ENCODE measurements at places on chromosomes 11 and 22. TPM values are rescaled to one million over a fixed set of nuclear protein-coding genes. Genes with fewer than 3 reads are reported as not detected.

GRCh38 chr22:49011769-49012648 lies 815.7 kb downstream of the BRD1 start:
- H3K27ac ChIP-seq, result no peak overlapping the region
- no peaks in the 10 kb centered on the region for H3K36me3 ChIP-seq
- H3K27me3 ChIP-seq, result peaks cover 6% of the 10 kb centered on the region
- no peak for DNase-seq

GRCh38 chr22:44428941-44429830 lies 68.8 kb downstream of the RTL6 start:
- no peak for DNase-seq
- no peaks in the 10 kb centered on the region for H3K36me3 ChIP-seq
- H3K27ac ChIP-seq, result no peak overlapping the region
- H3K4me3 ChIP-seq, result no peak overlapping the region
- H3K4me1 ChIP-seq, result peaks cover 7% of the 10 kb centered on the region

GRCh38 chr22:39405346-39406085 lies 5.9 kb downstream of the TAB1 start:
- no peak for DNase-seq
- peaks cover 28% of the 10 kb centered on the region for H3K36me3 ChIP-seq
- H3K27me3 ChIP-seq, result no peaks in the 10 kb centered on the region

GRCh38 chr11:73648121-73648520 lies 1.7 kb downstream of the PLEKHB1 start:
- H3K36me3 ChIP-seq, result no peaks in the 10 kb centered on the region
- no peak overlapping the region for H3K4me3 ChIP-seq
- no peaks in the 10 kb centered on the region for H3K27me3 ChIP-seq

- no peak for DNase-seq
- H3K4me3 ChIP-seq, result no peak overlapping the region
- no peaks in the 10 kb centered on the region for H3K36me3 ChIP-seq
- peaks cover 79% of the 10 kb centered on the region for H3K4me1 ChIP-seq
- H3K27me3 ChIP-seq, result no peaks in the 10 kb centered on the region
- H3K27ac ChIP-seq, result no peak overlapping the region
These were observed 96.0 kb downstream of the ETS1 start for GRCh38 chr11:128491195-128491936.

- H3K4me1 ChIP-seq, result peaks cover 9% of the 10 kb centered on the region
- H3K27ac ChIP-seq, result no peak overlapping the region
- no peaks in the 10 kb centered on the region for H3K27me3 ChIP-seq
- no peak overlapping the region for H3K4me3 ChIP-seq
- no peak for DNase-seq
These were observed 29.8 kb downstream of the INCENP start for GRCh38 chr11:62153617-62154016.

- H3K27ac ChIP-seq, result no peak overlapping the region
- no peaks in the 10 kb centered on the region for H3K27me3 ChIP-seq
- no peaks in the 10 kb centered on the region for H3K36me3 ChIP-seq
- no peaks in the 10 kb centered on the region for H3K4me1 ChIP-seq
- no peak for DNase-seq
These were observed 32.1 kb downstream of the EHF start for GRCh38 chr11:34653031-34653430.

DNA sequence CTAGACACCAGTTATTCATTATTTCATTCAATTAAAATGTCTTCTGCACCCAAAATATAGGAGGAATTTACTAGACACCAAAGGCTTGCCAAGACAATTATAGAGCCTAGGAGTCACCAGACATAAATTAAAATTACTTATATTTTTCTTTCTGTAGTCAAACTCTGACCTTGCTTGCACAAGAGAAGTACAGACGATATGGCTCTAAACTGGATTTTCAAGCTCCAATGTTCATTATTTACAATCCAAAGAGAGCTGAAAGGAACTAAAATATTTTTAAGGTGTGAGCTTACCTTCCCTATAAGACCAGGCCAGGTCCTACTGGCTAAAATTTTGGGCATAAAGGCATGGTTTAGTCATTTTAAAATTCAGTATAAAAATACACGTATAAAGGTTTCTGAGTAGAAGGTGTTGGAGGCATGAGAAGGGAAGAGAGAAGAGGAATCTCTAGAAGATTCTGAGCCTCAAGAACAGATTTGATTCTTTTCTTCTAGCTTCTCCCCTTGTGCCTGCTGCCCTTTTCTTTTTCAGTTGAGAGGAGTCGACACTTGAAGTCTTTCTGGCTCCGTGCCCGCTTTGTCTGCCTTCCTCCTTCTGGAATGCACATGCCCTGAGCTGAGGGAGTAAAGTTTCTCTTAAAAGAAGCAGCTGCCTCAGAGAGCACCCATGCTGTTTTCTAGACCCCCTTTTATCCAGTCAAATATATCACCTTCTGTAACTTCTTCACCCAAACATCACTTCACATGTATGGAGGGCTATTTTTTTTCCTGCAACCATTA lies 13.5 kb downstream of the C11orf97 start:
- H3K27me3 ChIP-seq, result peaks cover 11% of the 10 kb centered on the region
- H3K36me3 ChIP-seq, result no peaks in the 10 kb centered on the region
- H3K4me3 ChIP-seq, result no peak overlapping the region

DNA sequence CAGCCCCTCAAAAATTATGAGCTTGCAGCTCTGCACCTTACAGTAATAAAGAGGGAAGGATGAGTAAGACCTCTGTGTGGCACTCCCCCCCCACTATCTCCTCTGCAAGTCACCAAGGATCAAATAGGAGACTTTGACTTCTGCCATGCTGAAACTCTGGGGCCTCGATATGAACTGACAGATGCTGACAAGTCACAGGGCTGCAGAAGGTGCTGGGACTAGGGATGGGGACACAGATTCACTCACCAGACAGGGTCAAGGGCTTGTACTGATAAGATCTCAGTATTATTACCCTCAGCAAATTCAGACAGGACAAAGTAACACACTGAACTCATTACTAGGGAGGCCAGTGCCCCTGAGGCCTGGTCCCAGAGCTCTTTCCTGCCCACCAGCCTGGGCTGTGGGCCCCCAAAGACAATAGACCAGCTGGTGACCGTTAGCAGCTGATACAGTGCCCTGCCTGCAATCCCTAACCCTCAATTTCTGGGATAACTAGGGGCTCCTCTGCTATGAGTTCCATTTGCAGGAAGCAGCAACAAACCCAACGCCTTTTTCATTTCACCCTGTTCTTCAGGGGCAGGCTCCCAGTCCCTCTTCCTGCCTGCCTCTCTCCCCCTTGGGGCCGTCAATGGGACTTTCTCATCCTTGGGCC lies 20.1 kb downstream of the TMPRSS13 start:
- H3K4me3 ChIP-seq, result no peak overlapping the region
- no peak for DNase-seq
- H3K27me3 ChIP-seq, result no peaks in the 10 kb centered on the region
- no peaks in the 10 kb centered on the region for H3K4me1 ChIP-seq
- no peaks in the 10 kb centered on the region for H3K36me3 ChIP-seq
- H3K27ac ChIP-seq, result no peak overlapping the region

DNA sequence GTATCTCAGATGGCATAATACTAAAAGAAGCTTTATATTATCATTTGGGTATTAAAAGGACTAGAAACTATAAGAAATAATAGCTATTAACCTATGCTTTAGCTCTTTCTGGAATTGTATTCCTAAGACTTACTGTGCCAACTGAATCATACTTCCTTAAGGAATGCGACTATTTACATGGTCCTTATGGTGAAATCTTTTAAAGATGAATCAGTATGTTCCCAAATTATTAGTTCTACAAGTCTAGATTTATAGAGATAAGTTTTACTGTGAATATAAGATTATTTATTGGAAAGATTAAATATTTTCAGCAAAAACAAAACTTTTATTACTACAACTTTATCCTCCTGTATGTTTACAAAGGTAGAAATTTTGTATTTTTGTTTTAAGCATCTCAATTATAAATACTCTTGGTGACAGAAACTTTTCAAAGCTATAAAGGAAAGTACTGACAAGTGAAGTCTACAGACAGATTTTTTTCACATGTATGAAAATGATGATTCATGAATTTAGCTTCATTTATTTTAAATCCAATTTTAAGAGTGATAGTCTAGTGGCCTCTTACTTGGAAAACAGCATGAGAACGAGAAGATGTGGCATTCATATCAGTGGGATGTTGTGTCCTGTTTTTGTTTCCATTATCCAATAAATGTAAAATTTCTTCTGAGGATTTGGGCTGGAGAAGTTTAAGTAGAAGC lies 17.8 kb downstream of the KIF18A start:
- H3K27me3 ChIP-seq, result no peaks in the 10 kb centered on the region
- no peak for DNase-seq
- no peaks in the 10 kb centered on the region for H3K4me1 ChIP-seq

GRCh38 chr11:17736579-17736893 lies 2.0 kb downstream of the KCNC1 start:
- H3K27me3 ChIP-seq, result peaks cover 85% of the 10 kb centered on the region
- DNase-seq, result no peak
- peaks cover 17% of the 10 kb centered on the region for H3K4me1 ChIP-seq

DNA sequence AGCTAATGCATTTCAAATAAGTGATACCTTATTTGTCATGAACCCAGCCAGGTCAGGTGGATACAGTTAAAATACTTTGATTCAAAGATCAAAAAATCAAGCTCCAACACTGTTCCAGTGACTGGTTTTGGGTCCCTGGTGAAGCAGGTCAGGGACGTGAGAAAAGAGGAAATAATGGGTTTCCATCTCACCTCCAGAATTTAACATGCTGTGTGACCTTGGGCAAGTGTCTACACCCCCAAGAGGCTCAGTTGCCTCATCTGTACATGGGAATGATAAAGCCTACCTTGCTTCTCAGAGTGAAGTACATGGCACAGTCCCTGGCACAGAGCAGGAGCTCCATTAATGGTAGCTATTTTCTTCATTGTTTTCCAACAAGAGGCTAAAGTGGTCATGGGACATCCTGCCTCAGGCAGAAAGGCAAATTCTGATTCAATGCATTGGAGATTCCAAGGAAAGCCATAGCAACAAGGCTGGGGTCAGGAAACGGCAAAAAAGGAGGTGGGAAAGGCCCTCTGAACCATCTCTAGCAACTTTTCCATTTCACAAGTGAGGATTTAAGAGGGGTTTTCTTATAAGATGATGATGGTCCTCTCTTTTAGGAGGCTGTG lies 108.5 kb downstream of the CSNK2A3 start:
- no peak overlapping the region for H3K4me3 ChIP-seq
- H3K27me3 ChIP-seq, result no peaks in the 10 kb centered on the region
- H3K27ac ChIP-seq, result peak overlapping the region; percentile 72
- DNase-seq, result no peak
- no peaks in the 10 kb centered on the region for H3K36me3 ChIP-seq
- peaks cover 33% of the 10 kb centered on the region for H3K4me1 ChIP-seq

DNA sequence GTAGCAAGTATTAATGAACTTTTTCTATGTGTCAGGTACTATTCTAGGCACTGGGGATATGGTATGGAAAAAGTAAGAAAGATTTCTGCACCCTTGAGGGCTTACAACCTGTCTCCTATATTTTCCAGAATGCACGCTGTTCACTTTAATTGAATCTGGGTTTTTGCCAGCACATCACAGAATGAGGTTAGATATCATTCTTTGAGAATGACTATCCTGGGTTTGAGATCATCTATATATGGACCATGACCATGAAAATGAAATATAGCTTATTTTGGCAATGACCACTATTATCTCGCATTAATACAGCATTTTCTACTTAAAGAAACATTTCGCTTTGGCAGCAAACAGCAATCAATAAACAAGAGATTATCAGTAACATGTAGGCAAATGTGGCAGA lies 46.9 kb downstream of the C11orf71 start:
- no peaks in the 10 kb centered on the region for H3K36me3 ChIP-seq
- DNase-seq, result no peak
- no peaks in the 10 kb centered on the region for H3K27me3 ChIP-seq

- H3K4me1 ChIP-seq, result peaks cover 56% of the 10 kb centered on the region
- H3K27me3 ChIP-seq, result no peaks in the 10 kb centered on the region
- peaks cover 3% of the 10 kb centered on the region for H3K36me3 ChIP-seq
These were observed 2.7 kb upstream of the PIM3 start for GRCh38 chr22:49957826-49958365.

SLCO2B1 gene
- total RNA-seq, result 28.2 TPM

ZNF280B gene
- 1.1 TPM for total RNA-seq

ARHGEF17 gene
- 50.6 TPM for total RNA-seq

ESAM gene
- total RNA-seq, result 25.3 TPM

OR52L1 gene
- not detected for total RNA-seq

SMTNL1 gene
- total RNA-seq, result not detected

Data from heart right ventricle (tissue), 16 donors.